ENCODE measurements at places on chromosomes 7 and 10.

- DNase-seq: no peak
Observed at GRCh38 chr7:99393355-99394187, 14.8 kb downstream of the PDAP1 start.

GRCh38 chr10:84539216-84539615 lies 210.8 kb downstream of the CCSER2 start:
- no peak for DNase-seq

DNA sequence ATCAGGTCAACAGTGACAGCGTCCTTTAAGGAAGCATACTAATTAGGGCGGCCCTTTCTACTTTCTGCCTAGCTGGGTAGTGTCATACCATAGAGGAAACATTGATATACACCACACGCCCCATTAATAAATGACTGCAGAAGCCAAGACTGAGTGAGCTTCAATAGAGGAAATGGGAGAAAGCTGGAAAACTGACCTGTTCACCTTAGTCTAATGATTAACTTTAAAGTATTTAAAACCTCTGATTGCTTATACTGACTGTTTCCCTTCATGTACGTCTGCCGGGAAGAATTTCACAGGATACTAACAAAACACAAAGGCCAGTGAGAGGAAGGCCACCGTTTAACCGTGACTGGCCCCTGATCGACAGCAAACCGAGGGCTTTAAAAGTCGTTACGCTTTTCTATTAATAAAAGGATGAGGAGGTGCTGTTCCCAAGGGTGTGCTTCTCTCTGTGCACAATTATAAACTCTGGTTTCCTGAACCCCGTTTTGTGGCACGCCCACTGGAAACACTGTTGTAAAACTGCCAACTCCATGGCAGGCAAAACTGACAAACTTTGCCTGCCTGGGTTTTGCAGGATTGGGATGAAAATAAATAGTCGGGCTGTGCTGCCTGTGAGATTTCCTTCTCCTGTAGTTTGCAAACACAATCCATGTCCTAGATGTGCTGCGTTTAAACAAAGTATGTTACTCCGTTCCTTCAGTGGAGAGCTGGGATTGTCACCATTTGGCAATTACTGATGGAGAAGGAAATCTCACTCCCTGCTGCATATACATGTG lies 137.6 kb downstream of the NRP1 start:
- DNase-seq: no peak

DNA sequence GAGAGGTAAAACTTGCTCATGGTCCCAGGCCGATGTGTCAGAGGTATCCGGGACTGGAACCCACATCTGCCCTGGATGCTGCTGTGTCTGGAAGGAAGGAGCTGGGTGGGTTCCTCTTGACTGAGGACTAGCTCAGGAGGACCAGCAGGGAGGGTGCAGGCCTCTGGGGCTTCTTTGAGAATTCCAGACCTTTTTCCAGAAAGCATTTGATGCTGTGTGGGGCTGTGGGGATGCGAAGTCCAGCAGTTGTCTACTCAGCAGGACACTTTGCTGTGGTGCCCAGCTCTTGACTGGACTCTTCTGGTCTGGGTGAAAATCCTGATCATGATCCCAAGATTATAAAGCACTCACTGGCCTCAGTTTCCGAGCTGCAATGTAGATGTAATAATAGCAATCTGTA lies 1.7 kb downstream of the RAMP3 start:
- DNase-seq: no peak

GRCh38 chr7:8277394-8277982 lies 15.5 kb upstream of the ICA1 start:
- no peak for DNase-seq

GRCh38 chr7:81210137-81211064 lies 291.6 kb upstream of the SEMA3C start:
- DNase-seq: no peak

- DNase-seq: no peak
Observed at GRCh38 chr10:30185916-30186315, 126.5 kb upstream of the JCAD start.

DNA sequence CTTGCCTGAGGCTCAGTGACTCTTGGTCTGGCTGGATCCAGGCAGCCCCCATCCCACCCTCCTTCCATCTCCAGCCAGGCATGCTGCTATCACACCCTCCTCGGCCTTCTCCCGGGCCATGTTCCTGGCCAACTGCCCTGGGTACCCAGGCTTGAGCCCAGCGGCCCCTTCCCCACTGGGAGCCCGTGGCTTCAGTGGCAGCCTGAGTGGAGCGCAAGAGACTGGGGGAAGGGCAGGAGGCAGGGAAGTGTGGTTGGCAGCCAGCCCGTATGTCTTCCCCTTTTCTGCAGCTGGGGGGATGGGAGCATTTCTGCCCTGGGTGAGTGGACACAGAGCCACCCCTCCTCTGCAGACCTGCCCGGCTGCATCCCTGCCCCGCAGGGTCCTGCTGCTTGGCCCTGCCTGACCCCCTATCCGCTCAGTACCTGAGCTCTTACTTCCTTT lies 148.5 kb downstream of the ARHGAP22 start:
- DNase-seq: no peak

GRCh38 chr7:155143381-155143780 lies 73.3 kb downstream of the HTR5A start:
- no peak for DNase-seq

GRCh38 chr7:104045183-104045582 lies 55.7 kb upstream of the RELN start:
- DNase-seq: no peak

- no peak for DNase-seq
Observed at GRCh38 chr7:90188281-90188680, 23.3 kb upstream of the STEAP2 start.

DNA sequence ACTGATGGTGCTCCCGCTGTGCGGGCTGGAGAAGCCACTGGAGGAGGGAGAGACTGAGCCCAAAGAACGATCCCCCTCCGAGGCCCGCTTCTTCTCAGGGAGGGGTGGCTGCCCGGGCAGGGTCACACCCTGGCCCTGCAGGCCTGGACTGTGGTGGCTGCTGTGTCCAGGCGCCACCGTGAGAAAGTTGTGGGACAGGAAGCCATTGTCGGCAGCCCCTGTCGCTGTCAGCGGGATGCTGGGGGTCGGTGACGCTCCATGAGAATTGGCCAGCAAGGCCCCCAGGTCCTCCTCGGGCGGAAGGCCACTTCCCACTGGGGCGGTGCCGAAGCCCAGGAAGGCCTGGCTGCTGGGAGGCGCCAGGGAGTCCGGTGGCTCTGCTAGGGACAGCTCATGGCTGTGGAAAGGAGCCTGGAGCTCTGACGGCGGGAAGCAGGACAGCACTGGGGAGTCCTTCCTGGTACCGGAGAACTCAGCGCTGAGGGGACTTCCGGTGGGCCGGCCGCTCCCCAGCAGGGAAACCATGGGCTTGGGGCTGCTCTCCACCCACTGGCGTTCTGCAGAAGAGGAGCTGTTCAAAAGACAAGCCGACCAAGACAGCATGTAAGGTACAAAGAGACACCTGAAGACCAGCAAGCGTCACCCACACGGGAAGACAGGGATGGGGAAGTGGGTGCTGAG lies 278.8 kb downstream of the TNS3 start:
- no peak for DNase-seq

DNA sequence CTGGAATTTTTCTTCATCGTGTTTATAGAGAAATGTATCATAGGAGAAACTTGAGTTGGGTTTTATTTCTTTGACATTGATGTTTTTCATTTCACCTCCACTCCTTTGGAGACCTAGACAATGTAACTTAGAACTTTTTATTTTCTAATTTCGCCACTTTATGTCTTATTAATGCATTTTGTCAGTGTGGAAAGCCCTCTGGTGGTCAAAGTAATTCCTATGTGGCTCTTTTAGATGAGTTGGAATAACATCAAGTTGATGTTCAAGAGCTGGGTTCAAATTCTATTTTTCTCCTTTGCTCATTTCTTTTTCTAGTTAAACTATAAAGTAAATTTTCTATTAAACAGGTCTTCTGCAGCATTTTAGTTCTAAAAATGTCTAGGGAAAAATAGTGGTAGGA lies 478.6 kb downstream of the LRMDA start:
- DNase-seq: no peak

- peak; percentile 13 for DNase-seq
Observed at GRCh38 chr7:105617280-105618015, 36.2 kb upstream of the EFCAB10 start.

GRCh38 chr7:150867605-150868004 lies 15.3 kb downstream of the AOC1 start:
- no peak for DNase-seq

GRCh38 chr10:49650724-49651034 lies 28.8 kb upstream of the C10orf53 start:
- DNase-seq: no peak

GRCh38 chr7:16845746-16846145 lies 36.0 kb downstream of the AGR3 start:
- no peak for DNase-seq

GRCh38 chr7:2100278-2101208 lies 132.2 kb downstream of the MAD1L1 start:
- no peak for DNase-seq

DNA sequence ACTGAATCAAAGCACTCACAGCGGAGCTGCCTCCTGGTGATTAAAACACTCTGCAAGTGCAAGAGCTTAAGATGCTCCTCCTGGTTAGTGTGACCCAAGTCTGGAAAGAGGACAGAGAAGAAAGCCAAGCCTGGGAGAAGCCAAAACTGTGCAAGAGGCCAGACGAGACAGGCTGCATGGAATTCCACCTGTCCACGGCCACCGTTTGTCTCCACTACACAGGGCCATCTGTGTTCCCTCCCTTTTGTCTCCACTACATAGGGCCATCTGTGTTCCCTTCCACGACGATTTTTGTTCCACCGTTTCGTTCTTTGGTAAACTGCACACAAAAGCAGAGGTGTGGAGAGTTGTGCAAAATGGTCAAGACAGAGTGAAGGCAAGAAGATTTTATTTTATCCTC lies 233.0 kb downstream of the DIP2C start:
- DNase-seq: no peak

- peak; percentile 3 for DNase-seq
Observed at GRCh38 chr10:63504145-63504881, 16.9 kb upstream of the REEP3 start.

- DNase-seq: no peak
Observed at GRCh38 chr7:81470724-81471379, 299.0 kb downstream of the HGF start.

DNA sequence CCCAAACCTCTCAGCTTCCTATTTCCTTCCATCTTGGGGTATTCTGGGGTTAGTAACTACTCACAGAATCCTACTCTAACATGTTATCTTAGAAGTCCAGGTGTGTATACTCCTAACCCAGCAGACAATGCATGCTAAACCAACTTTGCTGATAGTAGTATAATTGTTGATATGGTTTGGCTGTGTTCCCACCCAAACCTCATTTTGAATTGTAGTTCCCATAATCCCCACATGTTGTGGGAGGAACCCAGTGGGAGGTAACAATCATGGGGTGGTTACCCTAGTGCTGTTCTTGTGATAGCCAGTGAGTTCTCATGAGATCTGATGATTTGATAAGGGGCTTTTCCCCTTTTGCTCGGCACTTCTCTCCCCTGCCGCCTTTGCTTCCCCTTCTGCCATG lies 135.1 kb downstream of the CHRM2 start:
- DNase-seq: no peak

GRCh38 chr10:127736222-127736914 lies 617 bp upstream of the FOXI2 start:
- no peak for DNase-seq

GRCh38 chr7:47291461-47292081 lies 290.3 kb downstream of the TNS3 start:
- no peak for DNase-seq

GRCh38 chr7:72020311-72020710 lies 391.8 kb downstream of the CALN1 start:
- DNase-seq: no peak

DNA sequence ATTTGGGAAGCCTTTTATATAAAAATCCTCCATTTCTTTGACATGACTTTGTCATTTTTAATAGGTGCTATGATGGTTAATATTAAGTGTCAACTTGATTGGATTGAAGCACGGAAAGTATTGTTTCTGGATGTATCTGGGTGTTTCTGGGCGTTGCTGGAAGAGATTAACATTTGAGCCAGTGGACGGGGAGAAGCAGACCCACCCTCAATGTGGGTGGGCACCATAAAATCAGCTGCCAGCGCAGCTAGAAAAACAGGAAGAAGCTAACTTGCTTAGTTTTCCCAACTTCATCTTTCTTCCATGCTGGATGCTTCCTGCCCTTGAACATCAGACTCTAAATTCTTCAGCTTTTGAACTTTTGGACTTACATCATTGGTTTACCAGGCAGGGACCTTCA lies 1003.0 kb downstream of the SORCS3 start:
- DNase-seq: no peak

DNA sequence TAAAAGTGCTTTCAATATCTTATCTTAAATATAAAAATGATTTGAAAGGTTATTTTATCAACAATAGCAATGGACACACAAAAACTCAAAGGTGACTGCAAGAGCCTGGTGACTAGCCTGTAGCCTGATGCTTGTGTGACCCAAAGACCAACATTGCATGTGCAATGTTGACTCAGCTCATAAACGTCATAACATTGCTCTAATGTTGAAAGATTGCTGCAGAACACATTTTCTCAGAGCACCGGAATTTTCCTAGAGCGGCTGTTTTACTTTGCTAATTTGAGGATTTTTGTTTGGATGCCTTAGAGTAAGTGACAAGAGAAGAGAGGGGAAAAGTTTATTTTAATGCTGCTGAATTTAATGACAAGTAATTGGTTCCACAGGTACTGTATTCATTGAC lies 107.1 kb downstream of the RAB18 start:
- no peak for DNase-seq

DNA sequence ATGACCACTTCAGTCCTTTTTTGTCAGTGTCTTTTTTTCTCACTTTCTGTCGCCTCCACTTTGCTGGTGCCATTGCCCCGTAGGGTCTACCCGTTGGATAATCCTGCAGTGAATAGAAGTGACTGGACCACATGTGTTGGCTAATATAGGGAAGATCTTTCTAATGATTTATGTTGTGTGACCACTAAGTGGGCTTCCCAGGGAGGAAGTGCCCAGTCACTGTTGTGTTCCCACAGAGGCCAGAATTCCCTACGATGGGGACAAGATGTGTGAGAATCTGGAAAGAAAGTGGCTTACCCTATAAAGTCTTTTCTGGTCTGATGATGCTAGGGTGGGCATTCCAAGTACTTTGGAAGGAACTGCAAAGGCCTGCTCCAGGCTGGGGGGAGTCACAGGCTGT lies 28.4 kb upstream of the SMC3 start:
- no peak for DNase-seq

- no peak for DNase-seq
Observed at GRCh38 chr7:112103246-112103645, 103.0 kb downstream of the DOCK4 start.

GRCh38 chr7:112481833-112482670 lies 1.3 kb downstream of the LSMEM1 start:
- DNase-seq: no peak

All from NCI-H2107 (cell line).